ENCODE measurements at places on chromosomes 5 and 9.

- no peak for DNase-seq
Measured at GRCh38 chr5:88049737-88050136, 218.9 kb downstream of the TMEM161B start.

- no peak for DNase-seq
Measured at GRCh38 chr5:6378766-6379103, 388 bp upstream of the MED10 start.

DNA sequence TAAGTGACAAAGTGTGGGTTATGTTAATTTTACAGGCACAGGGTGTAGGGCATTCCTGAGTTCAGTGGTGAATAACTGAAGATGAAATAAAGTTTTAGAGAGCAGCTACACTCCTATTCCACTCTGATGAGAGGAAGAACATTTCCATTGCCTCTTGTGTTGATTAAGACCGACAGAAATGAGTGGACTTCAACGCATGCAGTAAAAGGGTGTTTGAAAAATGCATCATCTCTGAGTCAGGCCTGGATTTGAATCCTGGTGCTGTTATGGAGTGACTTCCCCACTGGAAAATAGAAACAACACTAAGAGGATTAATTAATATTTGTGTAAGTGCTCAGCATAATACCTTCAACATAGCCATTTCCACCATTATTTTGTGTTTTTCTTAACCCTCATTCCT is 86.3 kb downstream of the PRR16 start:
- no peak for DNase-seq

GRCh38 chr5:51047369-51047768 is 335.9 kb upstream of the ISL1 start:
- no peak for DNase-seq

DNA sequence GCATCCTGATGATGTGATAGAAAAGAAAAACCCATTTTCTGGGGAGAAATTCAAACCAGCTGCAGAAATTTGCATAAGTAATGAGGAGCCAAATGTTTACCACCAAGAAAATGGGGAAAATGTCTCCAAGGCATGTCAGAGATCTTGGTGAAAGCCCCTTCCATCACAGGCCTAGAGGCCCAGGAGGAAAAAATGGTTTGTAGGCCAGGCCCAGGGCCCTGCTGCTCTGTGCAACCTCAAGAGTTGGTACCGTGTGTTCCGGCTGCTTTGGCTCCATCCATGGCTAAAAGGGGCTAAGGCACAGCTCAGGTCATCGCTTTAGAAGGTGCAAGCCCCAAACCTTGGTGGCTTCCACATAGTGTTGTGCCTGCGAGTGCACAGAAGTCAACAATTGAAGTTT is 543.1 kb downstream of the ZNF608 start:
- no peak for DNase-seq

GRCh38 chr5:168578538-168579487 is at the start of gene PANK3:
Gene PANK3, minus strand, starts transcription at chr5:168579368. Its CDS starts 85 bp downstream, at chr5:168579283.
- DNase-seq, result no peak

GRCh38 chr9:23044549-23044948 is 597.9 kb downstream of the DMRTA1 start:
- no peak for DNase-seq

DNA sequence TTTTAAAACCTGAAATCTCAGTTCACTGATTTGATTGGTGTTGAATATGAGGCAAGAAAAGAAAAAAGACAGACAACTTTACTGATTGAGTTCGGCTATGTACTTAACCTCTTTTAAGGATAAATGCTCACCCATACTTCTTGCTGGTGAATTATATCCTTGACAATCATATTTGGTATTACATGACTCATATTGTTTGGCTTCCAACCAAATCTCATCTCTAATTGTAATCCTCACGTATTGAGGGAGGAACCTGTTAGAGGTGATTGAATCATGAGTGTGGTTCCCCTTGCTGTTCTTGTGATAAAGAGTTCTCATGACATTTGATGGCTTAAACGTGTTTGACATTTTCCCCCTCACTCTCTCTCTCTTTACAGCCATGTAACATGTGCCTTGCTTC is 255.6 kb upstream of the IZUMO3 start:
- no peak for DNase-seq

- DNase-seq, result no peak
Measured at GRCh38 chr5:75931175-75931574, 152.0 kb upstream of the SV2C start.

DNA sequence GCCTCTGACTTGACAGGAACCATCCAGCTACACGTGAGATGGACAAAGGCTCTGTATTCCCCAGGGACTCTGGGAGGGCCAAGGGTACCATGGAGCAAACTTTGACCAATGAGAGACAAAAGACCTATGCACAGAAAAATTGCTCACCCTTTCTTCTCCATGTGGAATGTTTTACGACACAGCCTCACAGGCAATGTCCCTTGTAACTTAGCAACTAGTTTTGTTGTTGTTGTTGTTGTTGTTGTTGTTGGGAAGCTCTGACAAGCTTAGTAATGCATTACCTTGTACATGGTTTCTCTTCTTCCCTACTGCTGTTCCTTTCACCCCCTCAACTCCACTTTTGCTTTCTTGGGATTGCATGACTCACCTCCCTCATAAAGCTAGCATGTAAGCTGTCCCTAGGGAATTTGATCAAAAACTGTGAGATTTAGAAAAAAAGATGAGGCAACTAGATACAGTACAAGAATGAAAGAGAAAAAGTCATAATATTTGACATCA is 550.9 kb downstream of the RAB3C start:
- no peak for DNase-seq

- DNase-seq, result no peak
Measured at GRCh38 chr5:39757131-39757530, 332.4 kb upstream of the DAB2 start.

DNA sequence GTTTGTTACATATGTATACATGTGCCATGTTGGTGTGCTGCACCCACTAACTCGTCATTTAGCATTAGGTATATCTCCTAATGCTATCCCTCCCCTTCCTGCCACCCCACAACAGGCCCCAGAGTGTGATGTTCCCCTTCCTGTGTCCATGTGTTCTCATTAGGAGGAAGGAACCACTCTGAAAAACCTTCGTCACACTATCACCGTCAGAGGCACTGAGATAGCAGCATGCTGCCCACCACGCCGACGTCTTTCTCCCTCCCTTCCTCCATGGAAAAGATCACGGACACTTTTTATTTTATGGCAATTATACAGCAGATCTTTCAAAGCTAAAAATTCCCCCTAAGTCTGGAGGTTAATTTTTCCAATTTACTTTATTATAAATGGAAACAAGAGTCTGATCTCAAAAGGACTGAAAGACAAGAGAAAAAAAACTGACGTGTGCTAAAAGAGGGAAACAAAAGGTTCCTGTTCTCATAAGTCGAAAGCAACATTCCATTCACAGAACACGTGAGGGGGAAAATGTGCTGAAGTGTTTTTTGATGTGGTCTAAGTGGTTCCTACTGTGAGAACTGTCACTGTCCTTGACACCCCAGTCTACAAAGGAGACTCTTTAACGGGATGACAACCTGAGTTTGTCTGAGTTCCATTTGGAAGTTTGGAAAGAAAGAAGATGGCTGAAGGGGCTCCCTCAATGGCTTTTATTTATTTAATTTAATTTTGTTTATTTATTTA is 339.7 kb upstream of the IRX2 start:
- DNase-seq, result no peak

DNA sequence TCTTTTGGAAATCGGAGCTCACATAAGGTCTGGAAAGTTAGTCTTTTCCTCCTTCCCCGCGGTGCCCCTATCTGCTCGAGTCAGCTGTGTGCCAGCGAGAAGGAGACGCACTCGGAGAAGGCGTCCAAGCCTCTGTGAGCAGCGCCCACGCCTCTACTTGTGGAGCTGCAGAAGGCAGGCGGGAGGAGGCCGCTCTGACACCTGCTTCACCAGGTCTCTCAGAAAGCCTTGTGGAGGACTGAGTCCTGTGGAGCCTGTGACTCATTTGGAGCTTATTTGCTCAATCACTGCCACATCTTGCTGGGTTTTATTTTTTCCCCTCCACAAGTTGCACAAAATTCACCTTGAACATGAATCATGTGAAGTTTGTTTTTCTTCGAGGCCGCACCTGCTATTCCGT is 117.5 kb downstream of the IRX2 start:
- DNase-seq, result no peak

DNA sequence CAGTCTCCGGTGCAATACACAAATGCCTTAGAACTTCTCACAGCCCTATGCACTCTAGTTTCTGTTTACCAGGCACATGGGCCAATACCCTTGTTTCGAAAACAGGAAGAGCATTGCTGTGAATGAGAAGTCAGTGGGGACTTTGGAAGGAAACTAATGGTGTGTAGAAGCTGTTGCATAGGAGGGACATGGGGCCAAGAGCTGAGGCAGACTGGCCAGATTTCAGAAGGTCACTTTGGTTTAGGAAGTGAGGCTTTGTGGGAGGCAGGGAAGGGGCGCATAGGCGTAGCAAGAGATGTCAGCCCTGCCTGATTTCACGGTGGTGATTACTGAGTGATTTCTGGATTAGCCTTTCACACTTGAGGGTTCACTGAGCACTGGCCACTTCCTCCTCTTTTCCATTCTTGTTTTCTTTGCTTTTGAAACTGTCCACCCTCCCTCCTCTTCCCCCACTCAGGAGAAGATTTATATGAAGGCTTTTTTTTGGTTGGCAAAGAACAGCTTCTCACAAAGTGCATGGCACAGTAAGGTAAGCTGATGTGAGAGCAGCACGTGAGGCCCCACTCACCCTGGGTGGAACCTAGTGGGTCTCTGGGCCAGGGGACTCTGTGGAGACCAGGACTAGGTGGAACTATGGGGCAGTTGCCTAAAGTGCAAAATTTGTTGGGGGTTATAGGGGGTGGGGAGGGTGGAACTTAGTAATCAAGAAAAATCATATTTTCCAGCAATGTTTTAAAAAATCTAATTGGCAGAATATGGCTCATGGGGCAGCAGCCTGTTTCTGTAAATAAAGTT is 6.1 kb upstream of the TMEM252 start:
- DNase-seq, result no peak

DNA sequence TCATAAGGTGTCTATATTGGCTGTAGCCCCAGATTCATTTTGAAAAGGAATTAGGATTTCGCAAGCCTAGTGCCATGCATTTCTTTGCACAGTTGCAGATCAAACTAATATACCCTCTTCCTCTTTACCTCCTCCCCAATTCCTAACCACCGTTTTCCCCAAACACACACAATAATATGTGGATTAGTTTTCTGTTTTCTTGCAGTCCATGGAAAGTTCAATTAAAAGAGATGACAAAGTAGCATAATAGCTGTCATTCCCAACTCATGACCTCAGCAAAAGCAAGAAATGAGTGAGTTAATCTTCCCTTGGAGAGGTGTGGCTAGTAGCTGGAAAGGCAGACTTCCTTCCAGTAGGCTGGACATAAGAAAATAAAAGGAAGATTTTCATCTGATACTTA is 349.1 kb downstream of the TMEM232 start:
- DNase-seq, result no peak

DNA sequence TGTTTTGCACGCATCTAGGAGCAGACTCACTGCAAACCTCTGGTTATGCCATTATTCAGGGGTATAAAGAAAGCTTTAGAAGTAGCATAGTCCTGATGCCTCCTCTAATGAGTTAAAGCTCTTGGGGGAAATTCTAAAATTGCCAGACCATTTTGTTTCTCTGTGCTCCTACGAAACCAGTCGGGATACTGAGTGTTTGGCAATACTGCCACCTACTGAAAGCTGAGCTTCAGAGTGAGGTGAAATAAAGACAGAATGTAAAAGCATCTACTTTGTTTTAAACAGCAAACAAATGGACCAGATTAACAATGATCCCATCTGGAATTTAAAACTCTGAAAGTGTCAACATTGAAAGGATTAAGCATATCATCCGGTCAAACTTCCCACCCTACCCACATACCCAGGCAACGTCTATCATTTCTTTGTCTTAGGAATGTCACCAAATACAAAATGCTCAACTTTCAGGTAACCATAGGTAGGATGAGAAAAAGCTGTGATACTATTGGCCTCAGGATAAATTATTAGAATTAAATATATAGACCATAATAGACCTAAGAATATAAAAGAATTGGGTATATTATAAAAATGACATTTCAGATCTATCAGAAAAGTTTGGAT is 77.8 kb upstream of the SHISAL2B start:
- no peak for DNase-seq

GRCh38 chr9:89881431-89881830 is 276.6 kb downstream of the GADD45G start:
- DNase-seq, result peak; percentile 10

GRCh38 chr9:28801144-28801799 is 1228.0 kb upstream of the C9orf72 start:
- no peak for DNase-seq

DNA sequence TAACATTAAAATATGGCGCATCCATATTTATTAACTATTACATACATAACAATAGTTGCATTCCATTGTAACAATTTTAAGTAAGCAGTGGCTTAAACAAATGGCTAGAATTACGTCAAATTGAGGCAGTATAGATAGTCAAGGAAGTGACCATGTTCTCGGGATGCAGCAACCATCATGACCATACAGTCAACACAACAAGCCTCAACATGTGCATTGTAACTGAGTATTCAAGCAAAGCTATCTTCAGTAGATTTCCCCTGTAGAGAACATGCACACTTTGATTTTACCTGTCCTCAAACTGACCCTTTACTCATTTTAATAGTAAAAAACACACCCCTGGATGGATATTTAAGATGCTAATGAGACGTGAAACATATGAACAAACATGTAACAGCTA is 356.4 kb downstream of the HINT1 start:
- DNase-seq, result no peak

GRCh38 chr9:97564291-97565175 is 63.1 kb downstream of the TMOD1 start:
- DNase-seq, result no peak

GRCh38 chr5:33315189-33315588 is 125.6 kb upstream of the TARS1 start:
- DNase-seq, result no peak

DNA sequence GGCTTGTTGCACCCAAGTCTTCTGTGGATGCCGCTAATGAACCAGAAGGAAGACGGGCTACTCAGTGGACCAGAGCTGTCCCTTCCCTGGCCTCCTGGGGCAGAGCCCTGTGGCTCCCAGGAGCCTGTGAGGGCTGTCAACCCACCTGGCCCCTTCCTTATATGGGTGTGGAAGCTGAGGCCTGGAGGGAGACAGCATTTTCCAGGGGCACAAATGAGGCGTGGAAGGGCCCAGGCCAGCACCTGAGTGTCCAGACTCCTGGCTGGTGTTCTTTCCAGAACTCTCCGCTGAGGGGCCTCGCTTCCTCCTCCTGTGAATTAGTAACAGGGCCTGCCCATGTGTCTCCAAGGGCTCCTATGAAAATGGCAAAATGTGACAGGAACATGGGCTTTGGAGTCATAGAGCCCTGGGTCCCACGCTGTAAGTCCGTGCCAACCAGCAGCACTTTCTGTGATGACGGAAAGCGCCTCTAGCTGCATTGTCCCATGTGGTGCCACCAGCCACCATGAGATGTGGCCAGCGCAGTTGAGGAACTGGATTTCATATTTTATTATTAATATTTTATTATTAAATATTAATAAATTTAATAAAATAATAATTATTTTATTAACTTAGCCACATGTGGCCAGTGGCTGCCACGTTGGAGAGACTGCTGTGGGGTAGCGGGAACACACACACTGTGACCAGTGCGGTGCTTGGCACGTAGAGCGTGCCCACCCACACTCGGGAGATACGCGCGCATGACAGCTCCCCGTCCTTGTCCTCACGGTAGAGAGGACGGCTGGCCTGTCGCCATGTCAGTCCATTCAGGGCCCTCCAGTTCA is 18.3 kb downstream of the LAMC3 start:
- DNase-seq, result no peak
